ENCODE measurements at places on chromosomes 12 and 14. TPM values are rescaled to one million over a fixed set of nuclear protein-coding genes. Genes with fewer than 3 reads are reported as not detected.
A peak's percentile ranks its signal among the peaks of the same experiment; 100 is the strongest.

The PAPLN gene
- total RNA-seq = 1.9 TPM

The GUCY2C gene
- not detected for total RNA-seq

The WNT1 gene
- not detected for total RNA-seq

DNA sequence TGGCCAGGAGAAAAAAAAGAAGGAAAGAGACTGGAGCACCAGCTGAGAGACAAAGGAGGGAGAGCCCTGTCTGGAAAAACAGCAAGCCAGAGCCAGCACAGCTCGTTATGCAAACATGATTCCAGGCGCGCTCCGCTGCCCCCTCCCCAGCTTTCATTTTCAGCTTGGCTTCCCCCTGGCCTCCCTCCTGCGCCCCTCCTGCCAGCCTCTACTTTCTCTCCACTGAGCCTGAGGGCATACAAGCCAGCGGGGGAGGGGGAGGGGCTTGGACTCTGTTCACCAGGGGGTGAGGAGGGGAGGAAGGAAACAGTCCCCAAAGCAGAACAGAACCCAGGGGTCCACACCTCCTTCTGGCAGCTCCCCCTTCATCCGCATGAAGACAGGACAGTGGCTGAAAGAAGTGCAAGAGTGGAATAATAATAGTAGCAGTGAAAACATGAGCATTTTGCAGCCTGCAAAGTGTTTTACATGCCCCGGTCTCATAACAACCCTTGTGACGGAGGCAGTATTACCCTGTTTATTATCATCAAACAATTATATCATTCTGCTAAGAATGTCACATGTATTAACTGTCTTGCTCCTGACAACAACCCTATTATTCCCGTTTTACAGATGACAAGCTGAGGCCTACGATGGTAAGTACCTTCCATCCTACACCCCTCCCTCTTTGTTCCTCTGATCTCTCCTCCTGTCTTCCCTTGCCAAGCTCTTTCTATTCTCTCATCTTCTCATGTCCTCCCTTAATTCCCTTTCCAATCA, 24.2 kb downstream of the SMUG1 start:
- no peak for DNase-seq

DNA sequence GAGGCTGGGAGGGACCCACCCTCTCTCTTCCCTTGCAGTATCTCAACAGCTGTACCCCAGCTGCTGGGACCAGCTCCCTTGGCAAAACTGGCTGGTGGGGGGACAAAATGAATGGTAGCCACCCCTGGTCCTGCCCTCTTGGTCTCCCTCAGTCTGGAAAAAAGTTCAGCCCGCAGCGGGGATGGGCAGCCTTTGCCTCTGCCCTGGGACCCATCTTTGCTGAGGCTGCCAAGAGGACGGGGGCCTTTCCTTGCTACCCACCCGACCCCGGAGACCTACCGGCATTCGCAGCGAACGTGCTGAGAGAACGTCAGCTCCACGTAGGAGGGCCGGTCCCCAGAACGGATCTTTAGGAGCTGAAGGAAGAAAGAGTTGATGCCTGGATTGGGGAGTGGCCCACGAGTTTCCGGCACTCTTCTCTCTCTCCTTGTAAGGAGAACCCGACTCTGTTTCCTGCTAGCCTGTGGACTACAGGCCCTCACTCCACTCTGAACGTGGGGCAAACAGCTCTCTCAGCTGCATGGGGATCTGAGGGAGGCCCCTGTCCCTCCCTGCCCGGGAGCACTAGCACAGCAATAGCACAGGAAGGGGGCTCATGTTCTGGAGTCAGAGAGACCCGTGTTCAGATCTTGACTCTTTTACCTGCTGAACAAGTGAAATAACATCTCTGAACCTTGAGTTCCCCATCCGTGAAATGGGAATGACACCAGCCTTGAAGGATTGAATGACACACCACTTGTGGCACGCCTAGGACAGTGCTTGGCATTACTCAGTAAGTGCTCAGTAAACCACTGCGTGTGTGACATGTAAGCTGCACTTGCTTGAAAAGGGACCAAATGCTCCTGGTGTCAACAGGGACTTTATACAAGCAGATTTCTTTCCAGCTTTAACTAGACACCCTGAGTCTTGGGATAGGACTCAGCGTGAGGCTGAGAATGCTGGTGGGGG, 6.9 kb downstream of the PGF start:
- no peak for DNase-seq

DNA sequence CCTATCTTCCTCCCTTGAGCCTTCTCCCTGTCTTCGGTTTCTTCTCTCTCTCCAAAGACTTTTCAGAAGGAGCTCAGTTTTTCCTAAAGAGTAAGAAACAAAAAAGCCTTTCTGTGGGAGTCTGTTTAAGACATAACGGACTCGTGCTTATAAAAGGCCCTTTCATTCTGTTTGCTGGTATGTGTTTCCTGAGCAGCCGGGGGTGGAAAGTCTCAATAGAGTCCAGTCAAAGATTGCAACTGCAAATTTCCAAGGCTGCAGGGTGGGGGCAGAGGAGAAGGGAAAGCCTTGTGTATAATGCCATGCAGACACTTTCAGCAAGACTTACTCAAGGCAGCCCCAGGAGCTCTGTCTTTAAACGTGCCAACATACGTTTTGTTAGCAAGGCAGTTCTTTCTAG, 62.2 kb downstream of the GNG2 start:
- no peak for DNase-seq

DNA sequence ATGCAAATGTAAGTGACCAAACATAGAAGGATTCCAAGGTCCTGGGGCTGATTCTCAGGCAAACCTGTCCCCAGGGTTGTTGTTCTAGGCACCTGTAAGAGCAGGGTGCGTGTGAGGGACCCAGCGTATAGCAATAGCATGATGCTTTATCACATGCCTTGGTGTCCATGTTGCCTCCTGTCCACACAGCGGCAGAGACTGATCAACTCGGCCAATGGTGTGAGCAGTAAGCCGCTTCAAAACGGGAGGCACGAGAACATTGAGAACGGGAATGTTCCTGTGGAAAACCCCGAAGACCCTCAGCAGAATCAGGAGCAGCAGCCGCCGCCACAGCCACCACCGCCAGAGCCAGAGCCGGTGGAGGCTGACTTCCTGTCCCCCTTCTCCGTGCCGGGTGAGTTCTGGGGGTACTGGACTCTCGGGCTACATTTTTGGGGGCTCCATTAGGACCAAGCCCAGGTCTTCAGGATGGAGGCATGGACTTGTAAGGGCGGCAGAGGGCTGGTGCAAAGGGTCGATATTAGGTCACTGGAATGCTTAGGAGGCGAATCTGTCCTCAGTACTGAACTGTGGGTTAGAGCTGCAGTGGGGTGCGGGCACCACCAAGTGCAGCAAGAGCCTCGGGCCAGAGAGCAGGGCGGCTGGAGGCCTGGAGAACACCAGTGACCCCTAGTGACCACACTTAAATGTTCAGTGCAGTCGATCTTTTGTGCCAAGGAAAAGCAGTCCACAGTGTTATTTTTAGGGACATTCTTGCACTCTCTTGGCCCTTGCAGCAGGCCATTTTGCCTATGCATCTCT, 57.2 kb upstream of the RIN3 start:
- DNase-seq = no peak

DNA sequence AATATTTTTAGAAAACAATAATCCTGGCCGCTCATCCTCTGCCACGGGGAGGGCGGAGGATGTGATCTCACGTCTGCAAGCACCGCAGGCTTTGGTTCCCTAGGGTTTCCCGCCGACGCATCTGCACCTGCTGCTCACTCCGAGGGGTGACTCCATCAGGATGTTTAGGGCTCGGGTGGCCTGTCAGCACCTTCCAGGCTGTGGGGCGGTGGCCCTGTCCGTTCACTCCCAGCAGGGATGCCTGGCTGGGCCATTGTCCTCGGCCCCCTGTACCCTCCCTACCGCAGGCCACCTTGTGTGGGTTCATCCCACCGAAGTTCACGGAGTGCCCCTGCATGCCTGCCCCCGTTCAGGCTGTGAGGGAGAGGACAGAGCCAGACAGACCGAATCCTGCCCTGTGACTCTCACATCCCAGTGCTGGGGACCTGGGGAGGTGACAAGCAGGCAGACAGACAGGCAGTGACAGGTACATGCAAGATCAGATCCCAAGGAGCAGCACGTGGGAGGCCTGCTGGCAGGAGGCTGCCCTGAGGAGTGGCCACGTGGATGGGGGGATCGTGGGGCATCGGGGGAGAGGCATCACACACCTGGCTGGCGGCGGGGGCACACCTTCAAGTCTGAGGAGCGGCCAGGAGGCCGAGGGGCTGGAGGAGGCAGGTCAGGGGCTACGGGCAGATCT, 112.6 kb downstream of the ADGRD1 start:
- peak; percentile 42 for DNase-seq

- DNase-seq = no peak
Measured at GRCh38 chr12:121953695-121954094, 35.3 kb downstream of the CFAP251 start.

DNA sequence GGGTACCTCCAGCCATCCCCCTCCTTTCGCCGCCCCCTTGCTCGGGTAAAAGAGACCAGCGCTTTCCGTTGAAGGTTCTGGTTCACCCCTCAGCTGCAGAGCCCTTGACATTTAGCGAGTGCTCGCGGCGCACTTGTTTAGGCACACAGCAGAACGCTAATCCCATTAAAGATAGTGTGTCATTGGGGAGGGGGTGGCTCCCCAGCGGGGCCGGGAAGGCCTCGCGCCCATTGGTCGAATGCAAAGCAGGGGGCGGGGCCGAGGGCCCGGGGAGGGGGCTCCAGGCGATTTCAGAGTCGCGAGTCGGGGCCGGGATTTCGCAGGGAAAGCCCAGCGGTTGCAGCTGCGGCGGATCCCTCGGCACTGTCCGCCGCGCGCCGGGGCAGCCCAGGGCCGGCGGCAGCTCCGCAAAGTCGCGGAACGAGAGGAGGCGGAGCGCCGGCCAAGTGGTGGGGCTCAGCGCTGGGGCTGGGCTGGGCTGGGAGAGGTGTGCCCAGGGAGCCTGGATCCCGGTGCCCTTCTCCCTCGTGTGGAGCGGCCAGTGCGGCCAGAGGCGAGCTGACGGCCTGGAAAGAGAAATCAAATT, 122.9 kb downstream of the TSPAN9 start:
- no peak for DNase-seq

GRCh38 chr14:34997762-34998161, 15.0 kb downstream of the SRP54 start:
- no peak for DNase-seq

Measured in left lobe of liver (tissue), 2 donors.